ENCODE measurements at places on chromosomes 5 and 9.

- no peak for DNase-seq
These were observed 136.4 kb downstream of the SLF1 start for GRCh38 chr5:94754824-94755223.

- no peak for DNase-seq
These were observed 257.8 kb downstream of the NR2F1-AS1 start for GRCh38 chr5:93322974-93323860.

GRCh38 chr5:93076096-93076495 is 504.9 kb downstream of the NR2F1-AS1 start:
- no peak for DNase-seq

- no peak for DNase-seq
These were observed 774 bp upstream of the ADAMTS16 start for GRCh38 chr5:5139336-5139776.

DNA sequence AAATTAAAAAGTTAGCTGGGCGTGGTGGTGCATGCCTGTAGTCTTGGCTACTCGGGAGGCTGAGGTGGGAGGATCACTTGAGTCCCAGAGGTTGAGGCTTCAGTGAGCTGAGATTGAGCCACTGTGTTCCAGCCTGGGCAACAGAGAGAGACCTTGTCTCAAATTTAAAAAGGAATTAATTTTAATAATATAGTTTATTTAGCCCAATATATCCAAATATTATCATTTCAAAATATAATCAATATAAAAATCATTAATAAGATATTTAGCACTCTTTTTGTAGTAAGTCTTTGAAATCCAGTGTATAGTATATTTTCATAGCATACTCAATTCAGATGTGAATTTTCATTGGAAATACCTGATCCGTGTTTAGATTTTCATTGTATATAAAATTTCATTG is 43.2 kb upstream of the ORM1 start:
- no peak for DNase-seq

- DNase-seq, result no peak
These were observed 20.9 kb downstream of the CXXC5 start for GRCh38 chr5:139668924-139669661.

DNA sequence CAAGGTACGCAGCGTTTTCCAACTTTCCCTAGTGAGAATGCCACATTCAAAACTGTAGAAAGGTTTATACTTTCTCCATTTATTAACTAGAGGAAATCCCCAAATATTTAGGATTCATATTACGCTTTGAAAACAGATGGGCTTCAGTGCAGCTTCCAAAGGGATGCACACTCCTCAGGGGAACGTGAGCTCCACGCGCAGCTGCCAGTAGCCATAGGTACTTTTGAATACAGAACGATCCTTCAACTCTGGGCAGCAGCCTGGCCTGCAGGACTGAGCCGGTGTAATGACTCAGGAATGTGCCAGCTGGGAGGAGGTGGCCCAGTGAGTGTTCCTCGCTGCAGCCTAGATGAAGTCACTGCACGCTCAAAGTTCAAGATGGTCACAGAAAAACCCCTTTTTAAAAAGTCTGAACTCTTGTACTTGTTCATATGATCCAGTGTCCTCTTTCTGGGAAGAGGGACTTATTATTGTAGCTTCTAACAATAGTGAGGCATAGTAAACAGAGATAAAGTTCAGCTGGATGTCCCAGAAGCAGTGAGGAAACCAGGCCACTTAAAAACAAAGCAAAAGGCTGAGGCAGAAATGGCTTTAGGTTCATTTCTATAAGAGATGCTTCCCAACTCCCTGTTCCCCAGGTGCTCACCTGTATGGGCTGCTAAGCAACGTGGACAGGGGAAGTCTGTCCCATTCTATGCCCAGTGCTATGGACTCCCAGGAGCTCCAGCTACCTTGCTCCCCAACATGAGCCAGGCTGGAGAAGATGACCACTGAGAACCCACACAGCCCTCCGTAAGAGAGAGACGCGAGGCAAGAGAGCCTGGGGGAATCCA is 130.0 kb downstream of the LHFPL2 start:
- DNase-seq, result no peak

- DNase-seq, result no peak
These were observed 3.1 kb downstream of the SRD5A1 start for GRCh38 chr5:6636293-6636692.

GRCh38 chr5:122292332-122292731 is 19.7 kb upstream of the SNCAIP start:
- no peak for DNase-seq

DNA sequence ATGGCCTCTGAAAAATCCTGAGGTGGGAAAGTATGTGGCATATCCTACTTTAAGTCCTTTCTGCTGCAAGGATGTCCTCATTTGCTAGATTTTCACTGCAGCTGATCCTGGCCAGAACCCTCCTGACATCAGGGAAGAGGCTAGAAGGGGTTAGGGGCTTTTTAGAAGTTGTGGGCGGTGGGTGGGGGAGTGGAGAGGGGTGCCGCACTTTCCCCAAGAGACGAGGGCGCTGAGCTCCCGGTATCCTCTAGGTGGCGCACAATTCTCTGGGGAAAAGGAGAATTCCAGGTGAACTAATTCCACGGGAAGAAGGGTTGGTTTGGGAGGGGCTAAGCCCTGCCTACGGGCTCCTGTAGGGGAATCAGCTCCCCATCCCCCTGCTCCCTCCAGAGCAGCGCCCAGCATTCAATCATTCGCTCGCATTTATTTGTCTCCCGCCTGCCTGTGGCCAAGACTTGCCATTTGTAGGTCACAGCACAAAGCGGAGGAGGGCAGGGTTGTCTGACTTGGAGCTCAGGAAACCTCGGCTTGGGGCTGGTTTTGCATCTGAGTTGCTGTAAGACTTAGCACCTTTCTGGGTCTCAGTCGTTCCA is 42.9 kb upstream of the HAND1 start:
- DNase-seq, result no peak

GRCh38 chr5:39024005-39024404 is 50.2 kb downstream of the RICTOR start:
- DNase-seq, result no peak

DNA sequence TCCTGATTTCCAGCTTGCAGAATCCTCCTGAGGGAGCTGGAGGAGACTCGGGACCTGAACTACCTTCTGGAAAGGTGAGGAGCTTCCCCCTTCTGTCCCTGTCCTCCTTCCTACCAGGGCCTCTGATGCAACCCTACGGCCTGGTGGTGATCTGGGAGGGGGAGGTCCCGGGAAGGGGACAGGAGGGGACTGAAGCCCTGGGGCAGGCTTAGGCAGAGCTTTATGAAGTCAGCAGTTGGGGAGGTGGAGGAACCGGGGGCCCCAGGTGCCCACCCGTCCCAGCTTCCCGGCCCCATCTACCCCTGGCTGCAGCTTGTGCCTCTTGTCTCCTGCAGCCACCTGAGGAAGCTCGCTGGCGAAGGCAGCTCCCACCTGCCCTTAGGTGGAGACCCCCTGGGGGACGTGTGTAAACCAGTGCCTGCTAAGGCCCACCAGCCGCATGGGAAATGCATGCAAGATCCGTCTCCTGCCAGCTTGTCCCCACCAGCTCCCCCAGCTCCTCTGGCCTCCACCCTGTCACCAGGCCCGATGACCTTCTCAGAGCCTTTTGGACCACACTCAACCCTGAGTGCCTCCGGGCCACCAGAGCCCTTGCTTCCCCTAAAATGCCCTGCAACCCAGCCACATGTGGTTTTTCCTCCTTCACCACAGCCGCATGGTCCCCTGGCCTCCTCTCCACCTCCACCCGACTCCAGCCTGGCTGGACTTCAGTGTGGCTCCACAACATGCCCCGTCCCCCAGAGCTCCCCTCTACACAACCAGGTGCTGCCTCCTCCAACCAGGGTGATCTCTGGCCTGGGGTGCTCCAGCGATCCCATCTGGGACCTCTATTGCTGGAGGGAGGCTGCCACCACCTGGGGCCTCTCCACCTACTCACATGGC is 2.1 kb downstream of the SPATA31E1 start:
- DNase-seq, result no peak

- no peak for DNase-seq
These were observed 36.0 kb downstream of the FAM78A start for GRCh38 chr9:131240047-131240921.

DNA sequence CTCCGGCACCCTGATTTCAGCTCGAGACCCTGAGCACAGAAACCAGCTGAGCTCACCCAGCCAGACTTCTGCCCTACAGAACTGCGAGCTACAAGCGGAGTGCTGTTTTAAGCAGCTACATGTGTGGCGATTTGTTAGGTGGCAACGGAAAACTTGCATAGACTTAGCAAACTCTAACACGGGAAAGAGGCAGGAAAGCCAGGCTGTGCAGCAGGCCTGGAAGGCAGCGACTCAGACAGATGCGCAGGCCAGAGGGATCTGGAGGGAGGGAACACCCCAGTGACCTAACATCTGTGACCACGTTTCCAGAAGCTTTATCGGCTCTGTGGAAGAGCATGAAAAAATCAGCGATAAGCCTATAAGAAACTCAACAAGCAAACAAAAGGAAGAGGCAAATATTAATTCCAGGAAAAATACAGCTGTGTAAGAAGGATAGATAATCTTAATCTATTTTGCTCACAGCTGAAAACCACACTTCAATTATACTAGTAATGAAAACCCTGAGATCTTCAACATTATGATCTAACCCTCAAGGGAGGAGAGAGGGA is 11.0 kb downstream of the UBAC1 start:
- no peak for DNase-seq

GRCh38 chr5:125409861-125410536 is 663.6 kb upstream of the ZNF608 start:
- DNase-seq, result no peak

- DNase-seq, result no peak
These were observed 63.8 kb downstream of the PAM start for GRCh38 chr5:102818934-102819333.

DNA sequence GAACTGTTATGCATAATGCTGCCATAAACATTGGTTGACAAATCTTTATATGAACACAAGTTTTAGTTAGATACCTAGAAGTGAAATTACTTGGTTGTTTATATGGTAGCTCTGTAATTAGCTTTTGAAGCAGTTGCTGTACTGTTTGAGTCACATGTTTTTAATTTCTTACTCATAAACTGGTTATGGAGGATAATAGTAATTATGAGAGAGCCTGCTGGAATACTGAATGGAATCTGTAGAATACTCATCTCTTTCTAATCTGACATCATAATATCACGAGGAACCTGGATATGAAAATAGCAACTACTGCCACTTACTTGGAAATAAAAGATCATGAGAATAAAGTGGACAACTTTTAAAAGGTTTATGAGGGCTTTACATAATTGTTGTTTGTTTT is 509.2 kb downstream of the CETN3 start:
- no peak for DNase-seq

DNA sequence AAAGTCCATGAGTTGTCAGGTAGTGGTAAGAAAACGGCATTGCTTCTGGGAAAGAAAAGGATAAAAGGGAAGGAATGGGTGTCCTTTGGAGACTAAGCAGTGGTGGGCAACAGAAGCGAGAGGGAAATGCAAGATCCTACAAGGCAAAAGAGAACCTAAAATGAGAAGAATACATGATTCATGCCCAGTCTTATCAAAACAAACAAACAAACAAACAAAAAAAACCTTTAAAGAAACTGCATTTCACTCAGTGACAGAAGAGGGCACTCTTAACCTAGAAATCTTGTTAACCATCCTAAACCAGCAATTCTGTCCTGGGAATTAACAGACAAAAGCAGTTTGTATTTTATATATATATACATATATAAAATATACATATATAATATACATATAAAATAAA is 88.5 kb downstream of the SUSD1 start:
- DNase-seq, result no peak

- DNase-seq, result no peak
These were observed 20.4 kb downstream of the DDX4 start for GRCh38 chr5:55758231-55758630.

- no peak for DNase-seq
These were observed 36.5 kb downstream of the ZCCHC7 start for GRCh38 chr9:37156781-37157356.

DNA sequence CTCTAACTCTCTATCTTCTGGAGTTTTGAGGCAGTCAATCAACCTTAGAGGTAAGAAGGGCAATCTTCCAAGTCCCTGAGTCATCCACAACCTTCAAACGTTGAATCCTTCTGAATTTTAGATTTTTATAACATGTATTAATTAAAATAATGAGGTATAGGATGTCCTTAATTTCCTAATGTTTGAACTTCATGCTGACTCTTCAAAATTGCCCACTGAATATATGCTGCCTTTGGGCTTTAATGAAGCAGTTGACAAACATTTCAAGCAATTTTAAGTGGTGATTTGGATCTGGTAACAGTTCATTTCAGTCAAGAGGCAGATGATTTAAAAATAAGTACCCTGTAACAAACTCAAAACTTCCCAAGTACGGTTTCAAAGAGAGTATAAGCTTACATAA is 26.0 kb downstream of the ERP44 start:
- no peak for DNase-seq

DNA sequence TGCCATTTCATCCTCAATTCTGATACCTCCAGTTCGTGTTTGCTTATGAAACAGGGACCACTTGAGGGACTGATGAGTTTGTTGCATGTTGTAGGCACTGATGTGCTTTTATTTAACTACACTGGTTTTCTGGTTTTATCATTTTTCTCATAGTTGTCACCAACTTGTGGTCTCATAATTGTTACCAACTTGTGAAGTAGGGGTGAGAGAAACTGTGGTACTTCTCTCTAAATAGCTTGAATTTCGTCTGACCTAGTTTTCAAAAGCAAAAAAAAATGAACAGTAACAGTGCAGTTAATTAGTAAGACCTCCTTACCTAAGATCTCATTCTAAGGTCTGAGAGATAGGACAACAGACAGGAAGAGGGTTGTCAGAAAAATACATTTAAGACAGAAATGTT is 78.0 kb downstream of the ANXA2R start:
- DNase-seq, result no peak

DNA sequence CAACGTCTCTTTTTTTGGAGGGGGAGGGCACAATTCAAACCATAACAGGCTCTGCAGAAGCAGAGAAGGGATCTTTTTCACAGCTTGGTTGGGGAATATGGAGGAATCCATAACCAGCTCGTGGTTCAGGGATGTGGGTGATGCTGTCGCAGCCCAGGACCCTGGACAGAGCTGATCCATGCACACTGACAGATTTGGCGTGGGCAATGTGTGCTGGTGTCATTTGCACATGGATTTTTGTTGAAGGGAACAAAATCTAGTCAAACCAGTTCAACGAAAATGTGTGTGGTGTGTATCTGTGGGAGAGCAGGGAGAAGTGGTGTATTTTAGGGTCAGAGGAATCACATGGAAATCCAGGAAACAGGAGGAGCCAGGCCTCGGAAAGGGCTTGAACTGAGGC is 4.2 kb downstream of the DOCK2 start:
- DNase-seq, result no peak

- no peak for DNase-seq
These were observed 43.6 kb upstream of the NEK6 start for GRCh38 chr9:124214116-124214515.

GRCh38 chr9:113572076-113572861 is 108.7 kb downstream of the RGS3 start:
- no peak for DNase-seq
